Hematopoietic multipotent progenitor cell (in vitro differentiated cells): ENCODE measurements at places on chromosomes 4 and X. TPM values are rescaled to one million over a fixed set of nuclear protein-coding genes. Genes with fewer than 3 reads are reported as not detected.

- DNase-seq, result no peak
Observed at GRCh38 chr4:100494166-100494565, 23.7 kb downstream of the EMCN start.

DNA sequence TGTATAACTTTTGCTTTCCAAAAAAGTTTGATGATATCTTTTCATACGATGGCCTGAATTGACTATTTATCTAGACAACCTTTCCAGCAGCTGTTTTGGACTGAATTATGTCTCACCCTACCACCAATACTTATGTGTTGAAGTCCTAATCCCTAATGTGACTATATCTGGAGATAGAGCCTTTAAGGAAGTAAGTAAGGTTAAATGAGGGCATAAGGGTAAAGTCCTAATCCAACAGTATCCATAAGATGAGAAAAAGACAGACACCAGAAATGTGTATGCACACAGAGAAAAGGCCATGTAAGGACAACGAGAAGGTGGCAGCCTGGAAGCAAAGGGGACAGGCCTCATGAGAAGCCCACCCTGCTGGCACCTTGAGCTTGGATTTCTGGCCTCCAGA lies 86.6 kb upstream of the PPARGC1A start:
- no peak for DNase-seq

DNA sequence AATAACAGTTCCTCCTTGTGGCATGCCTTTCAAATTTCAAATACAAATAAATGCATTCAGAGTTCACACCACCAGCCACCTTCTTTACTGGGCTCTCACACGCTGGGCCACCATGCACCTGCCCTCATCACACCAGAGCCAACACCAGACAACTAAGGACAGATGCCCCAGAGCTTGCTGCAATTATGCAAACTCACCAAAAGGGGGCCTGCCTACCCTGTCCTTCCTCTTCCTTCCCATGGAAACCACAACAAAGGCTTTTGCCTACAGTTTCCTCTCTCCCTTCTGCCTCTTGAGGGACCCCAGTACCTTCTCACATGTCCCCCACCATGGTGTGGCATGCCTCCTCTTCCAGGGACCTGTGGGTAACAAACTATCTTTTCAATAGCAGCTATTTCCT lies 1333.9 kb upstream of the TENM3 start:
- no peak for DNase-seq

DNA sequence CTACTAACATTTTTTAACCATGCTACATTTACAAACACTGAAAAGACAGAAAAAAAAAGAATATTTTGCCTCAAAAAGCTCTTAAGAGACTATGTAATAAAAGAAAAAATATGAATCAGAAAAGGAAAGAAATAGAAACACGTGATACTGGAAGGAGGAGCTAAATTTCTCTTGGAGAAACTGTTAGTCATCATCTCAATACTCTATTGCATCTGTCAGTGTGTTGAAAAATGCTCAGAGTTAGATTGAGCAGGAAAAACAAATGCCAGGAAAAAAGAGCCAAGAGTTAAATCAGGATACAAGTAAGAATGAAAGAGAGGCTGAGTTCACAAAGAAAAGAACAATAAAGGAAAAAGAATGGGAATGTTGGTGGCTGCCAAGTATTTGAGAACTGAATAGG lies 2.6 kb downstream of the RAB28 start:
- no peak for DNase-seq

GRCh38 chr4:174408841-174409552 lies 113.3 kb downstream of the HPGD start:
- no peak for DNase-seq

DNA sequence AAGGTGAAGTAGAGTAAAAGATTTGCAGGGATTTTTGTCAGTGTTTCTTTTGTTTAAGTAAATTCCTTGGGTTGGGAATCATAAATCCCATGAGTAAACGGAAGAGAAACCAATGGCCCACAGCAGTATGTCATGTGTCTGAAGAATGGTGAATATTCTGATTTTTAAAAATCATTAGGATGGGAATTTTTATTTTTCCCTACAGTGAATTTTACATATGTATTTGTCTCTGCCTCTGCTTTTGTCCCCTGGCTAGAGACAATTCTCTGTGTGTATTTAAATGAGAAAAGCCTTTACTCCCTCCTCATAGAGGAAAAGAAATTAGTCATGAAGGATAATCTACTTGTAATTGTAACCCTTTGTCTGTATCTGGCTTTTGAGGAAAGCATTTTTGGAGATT lies 152.1 kb downstream of the THOC2 start:
- DNase-seq, result no peak

BEX4 gene
- total RNA-seq, result 19.1 TPM

RPL39 gene
- total RNA-seq, result 1,963 TPM
